Endothelial cell of umbilical vein (primary cell): ENCODE measurements at places on chromosomes 11 and 22. TPM values are rescaled to one million over a fixed set of nuclear protein-coding genes. Genes with fewer than 3 reads are reported as not detected.
A peak's percentile ranks its signal among the peaks of the same experiment; 100 is the strongest.

DNA sequence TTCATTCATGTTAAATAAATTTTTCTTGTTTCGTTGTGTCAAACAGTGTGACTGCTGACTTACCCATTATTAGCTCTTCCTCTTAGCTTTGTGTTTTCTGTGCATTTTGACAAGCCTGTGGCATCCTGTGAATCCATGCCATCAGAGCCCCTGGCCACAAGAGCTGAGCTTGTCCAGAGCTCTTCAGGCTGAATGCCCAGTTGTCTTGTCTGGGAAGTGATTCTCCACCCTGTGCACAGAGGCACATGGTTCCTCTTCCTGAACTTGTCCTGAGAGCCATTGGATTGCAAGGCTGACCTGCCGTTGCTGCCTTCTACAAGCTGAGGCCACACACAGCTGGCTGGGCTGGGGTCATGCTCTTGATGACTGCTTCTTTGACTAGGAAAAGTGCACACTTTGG lies 64.1 kb downstream of the PPP6R3 start:
- peak; percentile 31 for DNase-seq

- no peak for DNase-seq
These were observed 8.8 kb downstream of the HSPA8 start for GRCh38 chr11:123052901-123053721.

- no peak for DNase-seq
These were observed 115.9 kb downstream of the NAV2 start for GRCh38 chr11:19828382-19829108.

GRCh38 chr22:30413745-30414524 lies 11.6 kb upstream of the MTFP1 start:
- no peak for DNase-seq

DNA sequence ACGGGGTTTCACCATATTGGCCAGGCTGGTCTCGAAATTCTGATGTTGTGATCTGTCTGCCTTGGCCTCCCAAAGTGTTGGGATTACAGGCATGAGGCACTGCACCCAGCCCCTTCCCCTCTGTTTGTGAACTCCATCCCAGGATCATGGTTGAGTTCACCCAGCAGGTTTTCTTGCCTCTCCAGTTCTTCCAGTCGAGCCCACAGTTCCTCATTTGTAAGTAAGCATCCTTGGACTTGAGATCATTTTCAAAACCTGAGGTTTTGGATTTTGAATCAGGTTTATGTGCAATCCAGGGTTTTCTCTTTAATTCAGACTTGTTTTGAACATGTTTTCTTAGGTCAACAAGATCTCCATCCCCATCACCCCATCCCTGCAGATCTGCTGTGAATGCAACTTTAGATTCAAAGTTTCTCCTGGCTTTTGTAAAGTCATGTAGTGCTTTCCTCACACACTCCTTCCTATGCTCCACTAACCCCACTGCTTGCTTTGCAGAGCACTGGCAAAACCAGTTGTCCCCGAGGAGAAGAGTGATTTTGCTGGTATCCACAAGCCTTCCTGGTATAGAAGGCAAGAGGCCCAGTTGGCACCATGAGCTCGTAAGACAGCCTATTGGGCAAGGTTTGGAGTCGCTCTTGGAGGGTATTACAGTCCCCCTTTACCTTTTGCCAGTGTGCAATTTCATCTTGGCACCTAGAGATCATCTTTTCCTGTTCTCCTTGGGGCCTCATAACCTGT lies 14.7 kb upstream of the VPREB1 start:
- DNase-seq: no peak

DNA sequence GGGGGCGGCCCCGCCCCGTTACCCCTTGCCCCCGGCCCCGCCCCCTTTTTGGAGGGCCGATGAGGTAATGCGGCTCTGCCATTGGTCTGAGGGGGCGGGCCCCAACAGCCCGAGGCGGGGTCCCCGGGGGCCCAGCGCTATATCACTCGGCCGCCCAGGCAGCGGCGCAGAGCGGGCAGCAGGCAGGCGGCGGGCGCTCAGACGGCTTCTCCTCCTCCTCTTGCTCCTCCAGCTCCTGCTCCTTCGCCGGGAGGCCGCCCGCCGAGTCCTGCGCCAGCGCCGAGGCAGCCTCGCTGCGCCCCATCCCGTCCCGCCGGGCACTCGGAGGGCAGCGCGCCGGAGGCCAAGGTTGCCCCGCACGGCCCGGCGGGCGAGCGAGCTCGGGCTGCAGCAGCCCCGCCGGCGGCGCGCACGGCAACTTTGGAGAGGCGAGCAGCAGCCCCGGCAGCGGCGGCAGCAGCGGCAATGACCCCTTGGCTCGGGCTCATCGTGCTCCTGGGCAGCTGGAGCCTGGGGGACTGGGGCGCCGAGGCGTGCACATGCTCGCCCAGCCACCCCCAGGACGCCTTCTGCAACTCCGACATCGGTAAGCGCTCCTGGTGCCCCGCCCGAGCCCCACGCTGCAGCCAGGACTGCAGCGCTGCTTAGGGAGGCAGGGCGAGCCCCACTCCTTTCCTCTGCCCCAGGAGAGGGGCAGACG lies at the start of gene TIMP3:
TSS of gene TIMP3 (plus strand) at position 169 of the 700 bp plus-strand sequence. CDS start at position 466, 297 bp downstream.
- DNase-seq: no peak

- DNase-seq: no peak
These were observed 44.0 kb downstream of the LIF start for GRCh38 chr22:30202531-30203006.

DNA sequence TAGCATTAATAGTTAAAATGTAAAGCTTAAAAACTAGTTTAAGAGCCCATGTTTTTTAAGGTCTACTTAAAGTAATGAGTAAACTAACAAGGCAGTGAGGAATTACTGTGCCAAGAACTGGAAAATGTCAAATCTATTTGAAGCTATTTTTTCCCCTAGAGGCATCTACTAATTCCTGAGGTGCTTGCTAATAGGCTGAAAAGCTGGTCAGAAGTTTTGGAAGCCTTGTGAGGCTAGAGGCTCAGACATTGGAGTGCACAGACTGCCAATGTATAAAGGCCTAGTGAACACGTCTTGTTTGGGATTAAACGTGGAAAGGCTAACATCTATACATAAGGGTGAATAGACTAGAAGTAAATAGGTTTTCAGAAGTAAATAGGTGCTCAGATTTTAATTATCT lies 136.5 kb upstream of the C11orf87 start:
- no peak for DNase-seq

DNA sequence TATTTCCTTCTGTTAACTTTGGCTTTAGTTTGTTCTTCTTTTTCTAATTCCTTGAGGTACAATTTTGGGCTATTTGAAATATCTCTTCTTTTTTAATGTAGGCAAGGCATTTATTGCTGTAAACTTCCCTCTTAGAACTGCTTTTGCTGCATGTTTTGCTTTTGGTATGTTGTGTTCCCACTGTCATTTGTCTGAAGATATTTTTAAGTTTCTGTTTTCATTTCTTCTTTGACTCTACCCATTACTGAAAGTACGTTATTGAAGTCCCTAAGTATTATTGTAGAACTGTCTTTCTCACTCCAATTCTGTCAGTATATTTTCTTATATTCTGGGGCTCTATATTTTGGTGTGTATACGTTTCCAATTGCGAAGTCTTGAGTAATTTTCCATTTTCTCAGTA lies 77.9 kb downstream of the KCNQ1OT1 start:
- no peak for DNase-seq

- DNase-seq: peak; percentile 73
These were observed at the start of gene CERK for GRCh38 chr22:46737976-46738646. Gene CERK (minus strand): TSS chr22:46738252. CDS start chr22:46738148, 104 bp downstream.

DNA sequence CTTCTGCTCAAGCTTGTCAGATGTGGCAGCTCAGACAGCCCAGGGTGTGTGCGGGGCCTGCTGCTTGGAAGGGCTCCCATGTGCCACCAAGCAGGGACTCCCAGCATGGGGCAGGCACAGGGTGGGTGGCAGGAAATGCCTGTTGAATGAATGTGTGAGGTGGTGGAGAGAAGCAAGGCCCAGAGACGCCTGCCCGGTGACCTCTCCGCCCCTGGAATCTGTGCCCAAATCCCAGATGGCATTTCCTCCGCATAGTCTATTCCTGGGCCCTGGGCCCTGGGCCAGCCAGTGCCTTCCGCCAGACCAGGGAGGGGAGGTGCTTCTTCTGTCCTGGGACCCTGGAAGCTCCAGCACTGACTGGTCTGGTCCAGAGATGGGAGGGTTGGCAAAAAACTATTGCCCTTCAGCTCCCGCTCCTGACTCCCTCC lies 3.7 kb downstream of the CST6 start:
- peak; percentile 70 for DNase-seq

- DNase-seq: no peak
These were observed 5.1 kb downstream of the MB start for GRCh38 chr22:35611891-35612576.

DNA sequence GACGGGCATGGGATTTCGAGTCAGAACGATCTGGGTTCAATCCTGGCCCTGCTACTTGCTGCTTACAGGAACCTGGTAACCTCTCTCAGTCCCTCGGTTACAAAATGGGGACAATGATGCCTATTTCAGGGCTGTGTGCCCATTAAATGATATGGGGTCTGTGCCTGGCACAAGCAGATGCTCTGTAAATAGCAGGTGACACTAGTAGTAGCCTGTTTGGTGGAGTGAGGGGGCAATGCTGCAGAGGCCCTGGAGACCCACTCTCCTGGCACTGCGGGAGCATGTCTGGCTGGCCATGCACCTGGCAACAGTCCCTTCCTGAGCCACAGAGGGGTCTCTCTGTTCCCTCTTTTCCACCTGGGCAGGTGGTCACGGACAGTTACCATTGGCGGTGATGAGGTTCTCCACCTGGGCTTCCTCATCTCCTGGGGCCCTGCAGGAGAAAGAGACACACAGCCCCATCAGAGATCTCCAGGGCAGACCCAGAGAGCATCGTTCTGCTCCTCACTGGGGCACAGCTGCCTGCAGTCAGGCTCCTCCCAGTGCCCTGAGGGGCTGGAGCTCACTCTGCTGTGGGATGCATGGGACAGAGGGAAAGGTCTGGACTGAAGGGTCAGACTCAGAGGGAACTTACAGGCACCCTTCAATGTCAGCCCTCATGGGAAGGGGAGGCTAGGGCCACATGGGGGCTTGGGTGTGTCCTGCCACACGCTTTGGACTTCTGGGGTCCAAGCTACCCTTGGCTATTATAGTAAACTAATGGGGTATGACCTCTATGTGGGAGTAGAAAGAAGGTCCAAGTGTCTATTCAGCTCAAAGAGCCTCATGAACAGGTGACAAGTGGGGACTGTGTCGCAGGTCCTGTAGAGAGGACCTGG lies 15.6 kb upstream of the FXYD2 start:
- DNase-seq: no peak

- no peak for DNase-seq
These were observed 35.9 kb upstream of the GRK2 start for GRCh38 chr11:67230406-67230805.

DNA sequence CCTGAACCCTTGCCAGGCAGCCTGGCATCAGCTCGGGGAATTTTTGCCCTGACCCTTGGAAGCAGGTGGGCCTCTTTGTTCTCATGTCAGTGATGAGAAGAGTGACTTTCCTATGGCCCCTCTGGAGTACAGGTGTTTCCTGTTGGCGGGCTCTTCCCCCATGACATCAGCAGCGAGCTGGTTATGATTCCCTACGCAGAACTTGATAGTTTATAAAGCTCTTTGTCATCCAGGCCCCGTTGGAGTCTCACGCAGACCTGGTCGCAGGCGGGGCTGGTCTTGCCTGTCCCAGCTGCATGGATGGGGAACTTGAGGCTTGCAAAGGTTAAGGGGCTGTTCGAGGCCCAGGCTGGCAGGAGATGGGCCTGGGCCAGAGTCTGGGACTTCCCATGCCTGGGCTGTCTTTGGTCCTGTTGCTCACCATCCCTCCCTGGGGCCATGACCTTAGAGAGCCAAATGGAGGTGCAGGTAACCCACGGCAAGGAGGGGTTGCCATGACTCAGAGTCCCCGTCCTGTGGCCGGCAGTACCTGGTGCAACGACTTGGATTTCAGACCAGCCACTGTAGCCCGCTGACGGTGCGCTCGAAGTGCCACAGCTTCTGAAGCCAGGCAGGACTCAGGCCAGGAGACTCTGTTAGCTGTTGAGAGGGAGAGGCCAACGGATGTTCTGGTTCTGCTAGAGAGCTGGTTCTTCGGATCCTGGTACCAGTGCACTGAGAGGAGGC lies 45.9 kb upstream of the PPP6R3 start:
- peak; percentile 65 for DNase-seq

DNA sequence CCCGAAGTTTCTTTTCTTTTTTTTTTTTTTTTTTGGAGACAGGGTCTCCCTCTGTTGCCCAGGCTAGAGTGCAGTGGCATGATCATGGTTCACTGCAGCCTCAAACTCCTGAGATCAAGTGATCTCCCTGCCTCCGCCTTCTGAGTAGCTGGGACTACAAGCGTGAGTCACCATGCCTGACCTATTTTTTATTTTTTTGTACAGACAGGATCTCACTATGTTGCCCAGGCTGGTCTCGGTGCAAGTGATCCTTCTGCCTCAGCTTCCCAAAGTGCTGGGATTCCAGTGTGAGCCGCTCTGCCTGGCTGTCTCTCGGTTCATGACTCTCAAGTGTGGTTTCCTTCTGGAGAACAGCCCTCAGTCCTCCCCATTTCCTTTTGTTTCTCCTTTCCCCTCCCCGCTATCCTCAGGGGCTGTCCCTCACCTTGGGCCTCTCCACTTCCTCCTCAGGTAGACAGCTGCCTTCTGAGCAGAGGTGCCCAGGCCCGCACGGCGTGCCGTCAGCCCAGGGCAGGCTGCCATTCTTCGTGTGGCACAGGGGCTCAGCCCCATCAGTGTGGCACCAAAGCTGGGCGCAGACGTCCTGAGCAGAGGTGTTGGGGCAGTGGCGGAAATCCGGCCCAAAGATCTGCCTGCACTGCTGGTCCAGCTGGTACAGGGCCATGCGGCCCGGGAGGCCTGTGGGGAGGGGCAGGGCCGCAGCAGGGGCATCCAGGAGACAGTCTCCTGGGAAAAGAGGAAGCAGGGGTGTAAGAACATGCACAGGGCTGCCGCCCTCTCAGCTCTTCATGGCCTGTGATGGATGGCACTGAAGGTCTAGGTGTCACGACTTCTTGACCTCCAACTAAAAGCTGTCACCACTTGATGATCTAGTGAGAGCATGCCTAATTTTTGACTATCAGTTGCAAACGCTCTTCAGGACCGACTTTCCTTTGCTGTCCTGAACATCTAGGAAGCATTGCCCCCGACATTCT lies 14.0 kb downstream of the ADAMTS8 start:
- no peak for DNase-seq

DNA sequence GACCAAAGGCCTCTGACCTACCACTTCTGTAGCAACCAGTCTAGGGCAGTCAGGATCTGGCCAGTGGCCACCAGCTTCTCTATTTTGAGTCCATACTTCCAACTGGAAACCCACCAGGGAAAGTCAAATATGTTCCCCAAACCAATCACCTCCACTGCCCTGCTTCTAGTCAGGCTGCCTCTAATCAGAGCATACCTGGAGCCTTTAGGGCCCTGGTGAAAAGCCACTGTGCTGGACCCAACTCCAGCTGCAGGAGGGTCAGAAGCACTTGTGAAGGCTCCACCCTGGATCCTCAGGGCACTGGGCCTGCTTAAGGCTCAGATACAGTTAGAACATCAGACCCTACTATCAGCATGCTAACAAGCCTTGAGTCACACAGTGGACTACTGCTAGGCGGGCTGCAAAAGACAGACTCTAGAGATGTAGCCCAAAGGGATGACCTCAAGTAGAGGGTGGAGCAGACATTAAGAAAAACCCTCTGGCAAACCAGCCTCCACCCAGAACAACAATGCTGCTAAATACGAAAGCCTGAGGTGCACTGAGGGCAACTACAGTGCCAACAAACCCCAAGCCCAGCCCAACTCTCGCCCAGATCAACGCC lies 69.2 kb downstream of the DGCR2 start:
- DNase-seq: no peak

GRCh38 chr11:128246810-128247594 lies 340.4 kb downstream of the ETS1 start:
- no peak for DNase-seq

SHANK2 gene
- polyA plus RNA-seq: not detected in 2 replicates

SMTN gene
- polyA plus RNA-seq: 56.0 and 59.0 TPM in 2 replicates

CAVIN3 gene
- polyA plus RNA-seq: 221 and 241 TPM in 2 replicates

OR9I1 gene
- polyA plus RNA-seq: not detected in 2 replicates

TEX12 gene
- not detected in 2 replicates for polyA plus RNA-seq

RAG2 gene
- not detected in 2 replicates for polyA plus RNA-seq

PLA2G3 gene
- 0.84 and 0.91 TPM in 2 replicates for polyA plus RNA-seq

HBG2 gene
- polyA plus RNA-seq: 1.2 TPM in 1 of 2 replicates, not detected in the other
